ENCODE measurements at places on chromosomes 5 and 9.

- no peak for DNase-seq
Measured at GRCh38 chr9:123320814-123321213, 35.2 kb upstream of the CRB2 start.

DNA sequence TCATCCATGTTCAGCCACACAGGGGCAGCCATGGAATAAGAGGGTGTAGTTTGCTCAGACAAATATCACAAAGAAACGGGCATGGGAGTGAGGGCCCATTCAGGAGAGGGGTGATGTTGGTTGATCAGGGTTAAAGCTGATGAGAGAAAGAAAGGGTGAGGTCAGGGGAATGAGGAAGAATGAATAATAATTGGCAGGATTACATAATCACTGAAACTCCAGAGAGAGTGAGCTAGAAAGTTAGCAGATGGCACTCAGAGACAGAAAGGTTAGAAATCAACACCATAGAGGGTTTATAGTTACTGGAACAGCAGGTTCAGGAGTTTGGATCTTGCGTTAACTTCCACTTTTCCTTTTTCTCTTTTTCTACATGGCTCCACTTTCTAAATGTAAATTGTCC is 113.9 kb downstream of the TAF11L14 start:
- no peak for DNase-seq

DNA sequence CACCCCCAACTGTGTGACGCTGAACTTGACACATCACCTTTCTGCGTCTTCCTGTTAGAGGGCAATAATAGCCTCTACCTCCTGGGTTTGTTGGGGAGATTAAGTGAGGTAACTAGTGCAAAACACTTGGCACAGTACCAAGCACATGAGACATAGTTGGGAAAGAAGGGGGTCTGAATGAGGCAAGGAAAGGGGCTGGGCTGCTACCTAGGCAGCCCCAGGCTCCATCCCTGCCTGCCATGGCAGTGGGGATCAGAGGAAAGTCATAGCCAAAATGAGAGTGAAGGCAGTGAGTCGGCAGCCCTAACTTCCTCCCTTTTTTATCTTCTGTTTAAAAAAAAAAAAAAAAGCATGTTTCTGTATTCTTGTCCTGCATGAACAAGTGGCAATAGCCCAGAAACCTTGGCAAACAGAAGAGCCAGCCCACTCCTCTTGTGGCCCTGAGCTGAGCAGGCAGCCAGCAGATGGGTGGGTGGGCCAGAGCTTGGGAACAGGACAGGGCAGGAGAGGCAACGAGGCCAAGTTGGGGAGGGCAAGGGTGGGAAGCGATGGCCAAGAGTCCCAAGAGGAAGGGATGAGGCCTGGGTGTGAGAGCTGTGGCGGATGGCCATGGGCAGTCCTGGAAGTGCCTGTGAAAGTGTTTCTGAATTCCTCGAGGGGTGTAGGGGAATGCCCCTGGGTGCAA is 11.4 kb downstream of the CAMK2A start:
- DNase-seq: no peak

- DNase-seq: no peak
Measured at GRCh38 chr5:53323943-53324642, 156.3 kb upstream of the FST start.

- DNase-seq: no peak
Measured at GRCh38 chr9:125049212-125050049, 93.9 kb downstream of the SCAI start.

GRCh38 chr5:139711067-139711905 is 63.1 kb downstream of the CXXC5 start:
- DNase-seq: no peak

DNA sequence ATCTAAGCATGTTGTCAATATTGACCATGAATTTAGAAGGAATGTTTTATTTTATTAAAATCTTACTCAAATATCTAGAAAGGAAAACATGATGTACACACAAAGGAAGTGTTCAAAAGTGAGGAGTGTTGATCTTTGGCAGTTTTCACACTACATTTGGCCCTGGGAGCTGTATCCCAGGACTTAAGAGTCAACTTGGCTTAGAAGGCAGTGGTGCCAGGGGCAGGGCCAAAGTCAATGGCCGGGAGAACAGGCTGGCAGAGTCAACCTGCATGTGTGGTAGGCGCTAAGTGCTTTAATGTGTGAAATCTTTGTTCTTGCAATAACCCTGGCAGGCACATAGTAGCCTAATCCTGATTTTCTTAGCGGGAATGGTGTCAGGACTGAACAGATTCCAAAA is 228.4 kb downstream of the TENT4A start:
- DNase-seq: no peak

DNA sequence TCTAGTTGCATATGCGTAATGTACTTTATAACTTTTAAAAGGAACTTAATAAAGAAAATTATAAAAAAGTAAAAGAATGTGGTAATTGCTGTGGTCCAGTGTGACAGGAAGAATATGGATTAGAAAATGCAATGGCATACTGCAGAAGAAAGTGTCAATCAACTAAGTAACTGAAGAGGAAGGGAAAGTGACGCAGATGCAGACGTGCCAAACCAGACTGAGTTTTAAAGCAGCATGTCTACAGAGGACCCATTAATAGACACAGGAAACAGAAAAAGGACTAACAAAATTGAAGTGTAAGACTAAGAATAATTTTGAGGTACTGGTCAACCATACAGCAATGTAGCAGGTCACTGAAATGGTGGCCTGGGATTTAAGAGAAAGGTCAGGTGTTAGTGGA is 73.3 kb downstream of the DPYSL3 start:
- no peak for DNase-seq

GRCh38 chr9:106218854-106219253 is 524.5 kb downstream of the TMEM38B start:
- no peak for DNase-seq
